ENCODE measurements at places on chromosomes 16 and 17. TPM values are rescaled to one million over a fixed set of nuclear protein-coding genes. Genes with fewer than 3 reads are reported as not detected.

The SLC38A8 gene
- total RNA-seq = not detected

The ITGB4 gene
- total RNA-seq = 9.8 TPM

GRCh38 chr17:8746501-8747236, 2.0 kb upstream of the CCDC42 start:
- no peak for DNase-seq

The ASPA gene
- 1.6 TPM for total RNA-seq

GRCh38 chr16:86075839-86076440, 177.0 kb downstream of the IRF8 start:
- DNase-seq = no peak

DNA sequence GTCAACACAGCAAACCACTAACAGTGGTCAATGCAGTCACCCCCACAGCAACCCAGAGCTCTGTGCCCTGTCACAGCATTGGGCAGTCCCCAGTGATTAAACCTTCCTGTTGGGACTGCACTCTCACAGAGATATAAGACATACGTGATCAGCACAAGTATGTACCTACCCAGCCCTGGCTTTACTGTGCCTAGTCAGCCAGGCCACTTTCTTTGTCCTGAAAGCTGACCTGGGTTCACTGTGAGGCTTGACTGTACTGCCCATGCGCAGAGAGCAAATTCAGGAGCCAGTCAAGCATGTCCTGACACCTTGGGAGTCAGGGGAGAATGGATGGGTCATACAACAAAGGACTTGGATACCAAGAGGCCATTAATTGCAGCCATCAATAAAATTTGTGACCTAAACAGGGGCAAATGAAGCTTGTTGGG, 10.9 kb upstream of the TMEM170A start:
- no peak for DNase-seq

DNA sequence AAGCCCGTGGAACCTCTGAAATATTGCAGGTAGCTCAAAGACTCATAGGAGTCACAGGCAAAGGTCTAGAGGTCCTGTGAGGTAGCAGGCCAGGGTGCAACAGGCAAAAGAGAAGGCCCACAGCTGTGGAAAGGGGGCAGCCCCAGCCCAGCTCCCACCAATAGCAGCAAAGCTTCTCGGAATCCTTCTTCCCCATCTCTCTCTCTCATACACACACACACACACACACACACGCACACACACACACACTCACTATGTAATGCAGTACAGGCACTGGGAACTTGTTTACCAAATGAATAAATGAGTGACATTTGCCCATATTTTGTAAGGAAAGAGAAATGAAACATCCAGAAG, 16.8 kb upstream of the SUPT4H1 start:
- DNase-seq = no peak

- no peak for DNase-seq
These were observed 4.3 kb downstream of the ADCY7 start for GRCh38 chr16:50270510-50271147.

The MYOCD gene
- 0.64 TPM for total RNA-seq

The PDILT gene
- total RNA-seq = not detected

DNA sequence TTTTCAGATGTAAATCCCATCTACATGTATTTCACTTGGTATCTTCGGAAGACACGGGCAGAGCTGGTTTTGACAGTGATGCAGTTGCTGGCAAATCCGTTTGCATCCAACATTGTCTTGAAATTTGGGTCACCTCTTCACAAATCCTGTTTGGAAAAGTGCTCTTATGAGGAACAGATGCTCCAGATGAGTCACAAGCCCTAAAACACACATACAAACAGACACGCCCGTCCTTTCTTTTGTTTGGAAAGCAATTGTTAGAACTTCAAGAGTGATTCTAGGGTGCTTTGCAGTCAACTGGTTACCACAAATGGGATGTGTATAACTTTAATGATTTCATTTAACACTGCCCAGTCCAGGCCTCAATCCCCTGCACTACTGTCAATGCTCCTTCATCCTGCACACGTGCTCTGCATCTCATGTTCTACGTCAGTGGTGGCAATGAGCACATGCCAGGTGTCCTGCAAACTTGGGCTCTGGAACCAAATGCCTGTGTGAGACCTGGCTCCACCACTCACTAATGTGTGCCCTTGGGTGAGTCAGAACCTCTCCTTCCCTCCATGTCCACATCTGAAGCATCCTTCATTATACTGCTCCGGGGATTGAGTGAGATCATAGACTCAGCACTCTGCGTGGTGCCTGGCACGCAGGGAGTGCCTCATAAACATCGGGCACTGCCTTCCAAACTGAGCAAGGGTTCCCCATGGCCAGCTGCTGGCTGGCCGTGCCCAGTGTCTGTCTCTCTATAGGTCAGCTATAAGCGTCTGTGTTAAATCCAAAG, 19.3 kb upstream of the FOXF1 start:
- DNase-seq = no peak

- DNase-seq = no peak
These were observed 17.8 kb downstream of the OSBPL7 start for GRCh38 chr17:47803751-47804150.

DNA sequence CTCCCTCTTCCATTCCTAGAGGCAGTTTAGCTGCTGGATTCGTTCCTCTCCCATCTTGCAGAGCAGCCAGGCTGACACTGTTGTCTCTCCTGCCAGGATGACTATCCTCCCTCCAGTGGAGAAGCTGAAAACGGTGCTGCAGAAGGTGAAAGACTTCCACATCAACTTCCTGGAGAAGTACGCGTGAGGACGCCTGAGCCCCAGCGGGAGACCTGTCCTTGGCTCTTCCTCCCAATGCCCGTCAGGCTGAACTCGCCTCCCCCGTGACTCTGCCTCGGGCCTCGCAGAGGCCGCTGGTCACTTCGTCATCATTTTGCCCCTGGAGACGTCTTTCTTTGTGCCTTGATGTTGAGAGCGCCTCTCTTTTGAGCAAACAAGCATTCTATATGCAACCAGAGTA, 44.6 kb downstream of the GPT2 start:
- no peak for DNase-seq

DNA sequence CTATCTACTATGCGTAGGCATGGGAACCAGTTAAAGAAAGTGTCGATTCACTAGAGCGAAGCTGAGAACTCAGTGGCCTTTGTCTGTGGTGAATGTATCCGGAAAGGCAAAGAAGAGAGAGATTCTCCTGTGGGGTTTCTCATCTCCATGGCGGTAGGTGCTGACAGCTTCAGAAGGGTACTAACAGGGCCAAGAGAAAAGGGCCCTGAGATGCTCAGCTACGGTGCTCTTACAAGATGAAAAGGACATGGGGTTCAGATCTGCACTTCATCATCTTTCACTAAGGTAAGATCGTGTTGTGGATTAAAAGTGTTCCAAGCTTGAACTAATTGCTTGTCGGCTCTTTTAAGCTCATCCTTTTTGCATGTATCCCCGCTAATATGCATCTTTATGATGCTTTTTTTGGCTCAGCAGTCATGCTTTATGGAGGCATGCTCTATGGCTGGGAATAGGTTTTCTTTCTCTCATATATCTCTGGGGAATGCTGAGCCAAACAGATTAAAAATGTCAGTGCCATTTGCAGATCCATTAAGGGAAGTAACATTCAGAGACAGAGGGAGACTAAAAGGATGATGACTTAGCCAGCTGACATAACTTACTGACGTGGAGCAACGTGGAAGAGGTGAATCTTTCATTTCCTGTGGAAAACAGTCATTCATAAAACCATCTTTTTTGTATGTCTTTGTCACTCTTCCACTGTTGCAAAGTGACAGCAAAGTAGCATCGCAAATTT, 29.9 kb downstream of the KCNJ16 start:
- no peak for DNase-seq

The AIPL1 gene
- total RNA-seq = not detected

The LHX1 gene
- not detected for total RNA-seq

The SLC7A5 gene
- 0.48 TPM for total RNA-seq

The CEP131 gene
- 6.9 TPM for total RNA-seq

DNA sequence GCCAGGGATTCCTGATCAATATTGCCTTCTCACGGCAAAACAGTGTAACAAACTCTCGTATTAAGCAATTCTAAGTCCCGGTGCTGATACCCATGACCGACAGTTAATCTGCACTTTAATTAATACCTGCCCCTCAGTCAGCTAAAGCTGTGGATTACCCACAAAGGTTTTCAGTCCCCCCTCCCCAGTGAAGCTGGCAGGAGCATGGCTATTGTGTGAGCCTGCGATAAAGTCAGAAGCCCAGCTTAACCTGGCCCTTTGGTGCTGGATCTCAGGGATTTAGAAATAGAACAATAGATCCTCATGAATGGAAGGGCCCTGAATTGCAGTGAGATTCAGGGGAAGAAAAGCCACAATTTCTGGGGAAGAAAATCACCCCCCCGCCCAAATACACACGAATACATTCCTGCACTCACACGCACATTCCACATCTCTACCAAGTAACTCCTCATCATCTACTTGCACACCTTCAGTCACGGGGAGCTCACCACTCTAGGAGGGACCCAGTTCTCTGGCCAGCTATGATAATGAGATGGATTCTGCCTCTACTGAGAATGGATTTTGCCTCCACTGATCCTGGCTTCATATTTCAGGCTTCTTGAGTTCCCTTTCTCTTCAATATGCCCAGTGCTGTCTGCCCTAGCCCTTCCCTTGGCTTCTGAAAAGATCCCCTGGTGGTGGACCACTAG, 102.6 kb downstream of the WSCD1 start:
- DNase-seq = no peak

- no peak for DNase-seq
These were observed 1.5 kb upstream of the CCDC57 start for GRCh38 chr17:82214012-82214628.

DNA sequence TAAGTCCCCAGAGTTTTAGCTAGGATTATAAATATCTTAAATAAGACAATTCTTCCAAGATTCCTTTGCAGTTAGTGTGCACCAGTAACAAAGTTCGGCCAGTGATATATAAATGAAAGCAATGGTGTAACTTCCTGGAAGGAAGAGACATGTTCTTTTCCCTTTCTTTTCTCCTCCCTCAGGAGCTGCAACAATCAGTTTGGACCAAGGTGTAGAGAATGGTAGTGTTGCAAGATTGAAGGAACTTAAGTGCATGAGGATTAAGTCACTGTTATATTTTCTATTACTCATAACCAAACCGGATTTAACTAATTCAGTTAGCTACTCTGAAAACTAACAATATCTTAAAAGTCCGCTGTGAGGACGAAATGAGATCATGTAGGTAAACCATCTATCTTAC, 68.9 kb upstream of the KCNJ16 start:
- DNase-seq = no peak

The ZG16B gene
- 24.6 TPM for total RNA-seq

GRCh38 chr17:31499771-31500554, 108.5 kb downstream of the RAB11FIP4 start:
- peak; percentile 77 for DNase-seq

The FOXO3B gene
- 13.9 TPM for total RNA-seq

GRCh38 chr16:57277586-57277985, 6.9 kb downstream of the PLLP start:
- DNase-seq = no peak

DNA sequence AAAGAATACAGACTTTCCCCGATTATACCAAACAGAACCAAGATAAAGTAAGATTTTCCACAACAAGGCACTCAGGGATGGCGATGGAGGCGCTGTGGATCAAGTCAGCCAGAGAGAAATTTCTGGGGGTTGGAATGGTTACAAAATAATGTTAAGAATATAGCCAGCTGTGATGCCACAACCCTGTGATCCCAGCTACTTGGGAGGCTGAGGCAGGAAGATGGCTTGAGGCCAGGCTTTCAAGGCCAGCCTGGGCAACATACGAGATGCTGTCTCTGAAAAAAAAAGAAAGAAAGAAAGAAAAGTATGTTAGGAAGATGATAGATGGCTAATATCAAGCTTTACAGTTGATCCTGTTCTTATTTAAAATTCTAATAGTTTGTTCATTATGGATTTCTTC, 10.6 kb upstream of the ALOX12 start:
- no peak for DNase-seq

The ACBD4 gene
- total RNA-seq = 15.7 TPM

DNA sequence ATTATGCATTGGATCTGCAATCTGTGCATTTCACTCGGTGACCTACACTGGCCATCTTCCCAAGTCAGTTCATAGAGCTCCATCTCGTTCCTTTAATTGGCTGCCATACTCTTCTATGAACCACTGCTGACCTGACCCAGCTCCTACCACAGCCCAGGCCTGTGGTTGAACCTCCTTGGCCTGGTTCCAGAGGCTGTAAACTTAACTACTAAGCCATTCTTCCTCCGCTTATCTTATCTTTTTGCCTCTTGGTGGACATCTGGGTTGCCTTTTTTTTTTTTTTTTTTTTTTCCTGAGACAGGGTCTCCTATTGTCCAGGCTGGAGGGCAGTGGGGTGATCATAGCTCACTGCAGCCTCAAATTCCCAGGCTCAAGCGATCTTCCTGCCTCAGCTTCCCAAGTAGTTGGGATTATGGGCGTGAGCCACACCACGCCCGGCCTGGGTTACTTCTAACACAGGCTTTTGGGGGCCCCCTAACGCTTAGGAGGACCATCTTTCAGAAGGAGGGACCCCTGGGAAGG, 18.3 kb downstream of the COQ7 start:
- DNase-seq = no peak

The IRF8 gene
- 121 TPM for total RNA-seq

The LGALS9B gene
- 0.33 TPM for total RNA-seq

GRCh38 chr16:12063004-12063395, 86.5 kb downstream of the SNX29 start:
- DNase-seq = no peak

- no peak for DNase-seq
These were observed 323.7 kb upstream of the TBX2 start for GRCh38 chr17:61075988-61076387.

- DNase-seq = no peak
These were observed 72.4 kb downstream of the CES1 start for GRCh38 chr16:55760310-55761001.

All from breast epithelium (tissue), 4 donors.